ENCODE measurements at places on chromosomes 16 and 17. TPM values are rescaled to one million over a fixed set of nuclear protein-coding genes. Genes with fewer than 3 reads are reported as not detected.

CLEC10A gene
- total RNA-seq = not detected

NLRC5 gene
- 3.6 TPM for total RNA-seq

ERN1 gene
- 7.4 TPM for total RNA-seq

ASPA gene
- not detected for total RNA-seq

KRT31 gene
- total RNA-seq = not detected

B3GNT9 gene
- total RNA-seq = 13.3 TPM

PRSS8 gene
- 13.1 TPM for total RNA-seq

SEZ6L2 gene
- total RNA-seq = 13.0 TPM

SLC12A3 gene
- total RNA-seq = not detected

ADGRG3 gene
- total RNA-seq = not detected
